ENCODE measurements at places on chromosomes 6 and 20.

GRCh38 chr20:56395166-56395565 lies 2.7 kb downstream of the CSTF1 start:
- no peak for DNase-seq

GRCh38 chr20:11168026-11168425 lies 494.2 kb upstream of the JAG1 start:
- no peak for DNase-seq

- no peak for DNase-seq
Observed at GRCh38 chr6:135567375-135568083, 70.0 kb upstream of the AHI1 start.

DNA sequence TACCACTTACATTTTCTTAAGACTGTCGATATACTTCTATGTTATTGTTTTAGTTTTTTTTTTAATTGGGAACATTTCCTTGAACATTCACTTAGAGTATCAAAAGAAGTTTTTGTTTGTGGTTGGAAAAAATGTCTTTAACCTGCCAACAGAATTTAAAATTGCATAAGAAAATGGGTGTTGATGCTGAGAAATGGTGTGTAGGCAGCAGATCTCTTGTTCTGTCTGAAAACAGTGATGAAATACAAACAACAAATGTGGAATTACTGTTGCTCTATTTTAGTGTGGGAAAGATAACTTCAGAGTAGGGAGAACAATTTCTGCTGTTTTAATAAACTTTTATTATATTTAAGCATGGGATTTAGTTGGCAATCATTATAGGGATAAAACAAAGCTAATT lies 293.5 kb downstream of the CDKAL1 start:
- DNase-seq: no peak

- peak; percentile 69 for DNase-seq
Observed at GRCh38 chr6:28218312-28219248, 6.5 kb upstream of the ZSCAN9 start.

DNA sequence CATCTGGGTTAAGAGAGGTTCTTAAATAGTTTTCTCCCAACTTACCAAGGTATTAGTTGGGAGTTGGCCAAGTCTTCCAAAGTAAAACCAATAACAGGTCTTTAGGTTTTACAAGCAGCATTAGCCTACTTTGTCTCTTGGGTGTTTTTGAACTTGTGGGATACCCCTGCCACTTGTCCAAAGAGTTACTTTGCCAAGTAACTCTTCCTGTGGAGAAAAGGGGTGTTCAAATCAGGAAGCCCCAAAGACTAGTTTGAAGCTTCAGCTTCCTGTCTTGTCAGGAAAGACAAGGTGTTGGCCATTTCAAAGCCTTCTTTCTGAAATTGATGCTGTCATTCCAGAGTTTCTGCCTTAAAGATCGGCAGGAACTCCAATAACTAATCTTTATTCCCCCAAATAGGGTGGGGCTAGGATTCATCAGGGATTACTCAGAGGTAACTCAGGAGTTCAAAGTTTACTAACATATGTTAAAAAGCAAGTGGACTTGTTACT lies 822 bp downstream of the RAB22A start:
- DNase-seq: no peak

- no peak for DNase-seq
Observed at GRCh38 chr6:36353411-36353915, 16.8 kb upstream of the BNIP5 start.

GRCh38 chr6:134249239-134249758 lies 68.6 kb downstream of the SGK1 start:
- no peak for DNase-seq

DNA sequence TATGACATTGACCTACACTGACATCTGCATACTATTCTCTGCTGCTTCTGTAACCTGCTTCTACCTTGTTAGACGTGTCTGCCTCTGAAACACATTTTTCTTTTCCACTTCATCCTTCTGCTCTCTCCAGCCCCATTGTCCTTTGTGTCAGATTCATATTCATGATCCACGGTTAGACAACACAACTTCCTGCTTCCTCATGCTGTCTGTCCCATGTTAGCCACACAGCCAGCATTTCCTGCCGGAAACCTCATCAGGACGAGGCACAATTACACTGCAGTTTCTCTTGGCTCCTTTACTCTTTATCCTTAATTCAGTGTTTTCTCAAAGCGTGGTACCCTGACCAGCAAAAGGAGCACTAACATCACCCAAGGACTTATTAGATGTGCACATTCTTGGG lies 150.2 kb downstream of the TBC1D7 start:
- no peak for DNase-seq

- peak; percentile 66 for DNase-seq
Observed at GRCh38 chr6:64505312-64505711, 869.7 kb downstream of the PHF3 start.

DNA sequence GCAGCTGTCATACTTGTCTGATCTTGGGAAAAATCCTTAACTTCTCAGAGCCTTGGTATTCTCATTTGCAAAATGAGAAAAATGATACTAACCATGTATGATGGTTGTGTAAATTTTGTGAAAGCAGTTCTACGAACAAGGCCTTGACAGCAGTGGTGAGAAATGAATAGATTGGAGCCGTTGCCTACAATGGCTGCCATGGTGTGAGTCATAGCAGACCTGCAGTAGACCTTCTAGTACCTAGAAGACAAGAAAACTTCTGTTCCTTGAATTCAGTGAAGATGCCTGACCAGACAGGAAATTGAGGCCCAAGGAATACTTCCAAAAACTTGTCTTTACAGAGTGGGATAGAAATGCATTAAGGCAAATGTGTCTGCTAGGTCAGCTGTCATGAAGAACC lies 338.9 kb downstream of the QKI start:
- DNase-seq: no peak

DNA sequence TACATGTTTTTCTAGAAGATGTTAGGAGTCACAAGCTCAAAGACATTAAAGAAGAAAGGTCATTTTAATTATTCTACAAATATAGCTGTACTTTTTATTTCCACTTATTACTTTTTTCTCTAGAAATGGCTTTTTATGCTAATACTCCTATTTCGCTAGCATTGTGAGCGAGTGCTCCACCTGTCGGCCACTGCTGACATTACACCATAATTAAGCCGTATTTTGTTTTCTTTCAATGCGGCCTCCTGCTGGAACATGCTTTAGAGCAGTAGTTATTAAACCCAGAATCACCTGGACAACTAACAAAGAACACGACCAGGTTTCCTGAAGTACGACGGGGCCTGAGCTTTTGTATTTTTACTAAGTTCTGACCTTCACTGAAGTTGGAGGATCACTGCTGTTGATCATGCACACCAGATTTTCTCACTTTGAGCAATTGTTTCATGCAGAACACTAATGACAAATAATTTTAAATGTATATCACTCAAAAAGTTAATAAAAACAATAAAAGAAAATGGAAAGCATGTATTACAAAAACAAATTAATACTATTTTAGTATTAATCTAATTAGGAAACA lies 74.1 kb upstream of the PAK5 start:
- DNase-seq: peak; percentile 45

DNA sequence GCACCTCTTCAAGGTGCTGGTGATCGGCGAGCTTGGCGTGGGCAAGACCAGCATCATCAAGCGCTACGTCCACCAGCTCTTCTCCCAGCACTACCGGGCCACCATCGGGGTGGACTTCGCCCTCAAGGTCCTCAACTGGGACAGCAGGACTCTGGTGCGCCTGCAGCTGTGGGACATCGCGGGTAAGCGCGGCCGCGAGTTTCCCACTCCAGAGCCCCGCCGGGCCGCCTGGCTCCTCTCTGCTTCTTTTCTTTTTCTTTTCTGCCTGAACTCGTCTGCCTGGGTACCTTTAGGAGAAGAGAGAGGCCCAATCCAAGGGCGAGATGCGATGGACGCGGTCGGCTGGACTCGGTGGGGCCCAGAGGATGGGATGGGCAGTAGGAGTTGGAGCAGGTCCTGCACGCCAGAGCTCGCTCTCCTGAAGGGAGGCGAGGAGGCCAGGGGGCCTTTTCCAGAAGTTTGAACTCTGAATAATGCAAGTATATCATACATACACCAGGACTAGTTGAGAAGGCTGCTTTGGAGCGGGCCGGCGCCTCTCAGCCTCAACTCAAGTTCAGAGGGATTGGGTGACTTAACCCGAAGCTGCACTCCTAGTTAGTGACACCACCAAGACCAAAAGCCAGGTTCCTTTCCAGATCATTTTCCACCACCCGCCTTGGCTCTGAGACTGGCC lies 445 bp downstream of the RAB32 start:
- DNase-seq: peak; percentile 54

- no peak for DNase-seq
Observed at GRCh38 chr20:37362821-37363220, 16.9 kb downstream of the SRC start.

Measured in H9 (cell line).